ENCODE measurements at places on chromosomes 3 and 15. TPM values are rescaled to one million over a fixed set of nuclear protein-coding genes. Genes with fewer than 3 reads are reported as not detected.

DNA sequence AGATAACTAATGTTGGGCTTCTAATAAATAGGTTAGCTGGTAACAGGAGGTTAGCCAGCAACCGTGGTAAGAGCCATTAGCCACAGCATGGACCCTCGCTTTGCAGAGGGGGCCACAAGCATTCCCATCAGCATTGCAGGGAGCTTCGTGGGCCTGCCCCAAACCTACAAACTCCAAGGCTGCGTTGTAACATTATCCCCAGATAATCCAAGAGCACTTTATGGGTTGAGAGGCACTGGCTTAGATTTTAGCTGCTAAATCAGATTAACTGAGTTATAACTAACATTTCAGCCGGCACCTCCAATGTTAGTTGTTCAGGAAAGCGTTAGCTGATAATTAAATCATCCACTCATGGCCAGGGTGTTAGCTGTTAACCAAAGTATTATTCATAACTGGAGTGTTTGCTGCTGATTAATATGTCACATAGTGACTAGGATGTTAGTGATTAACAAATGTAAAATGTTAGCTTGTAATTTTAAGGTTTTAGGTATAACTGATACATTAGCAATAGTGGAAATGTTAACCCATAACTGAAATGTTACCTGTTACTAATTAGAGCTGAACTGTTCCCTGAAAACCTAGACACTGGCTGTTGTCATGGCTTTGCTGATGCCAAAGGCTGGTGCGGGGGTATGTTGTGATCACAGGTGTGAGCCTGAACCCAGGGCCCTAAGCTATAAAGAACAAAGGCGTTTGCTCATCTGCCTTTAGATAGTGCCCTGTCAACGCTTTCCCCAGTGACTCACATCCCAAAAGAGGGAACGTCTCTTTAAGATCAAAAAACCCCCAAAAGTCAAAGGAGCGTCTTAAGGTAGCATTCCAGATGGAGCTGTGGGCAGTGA is 56.2 kb downstream of the SLC6A6 start:
- peaks cover 7% of the 10 kb centered on the region for H3K36me3 ChIP-seq
- H3K4me3 ChIP-seq = no peak overlapping the region
- H3K27me3 ChIP-seq = no peaks in the 10 kb centered on the region
- no peak overlapping the region for H3K27ac ChIP-seq
- H3K4me1 ChIP-seq = peaks cover 47% of the 10 kb centered on the region
- DNase-seq = no peak

DNA sequence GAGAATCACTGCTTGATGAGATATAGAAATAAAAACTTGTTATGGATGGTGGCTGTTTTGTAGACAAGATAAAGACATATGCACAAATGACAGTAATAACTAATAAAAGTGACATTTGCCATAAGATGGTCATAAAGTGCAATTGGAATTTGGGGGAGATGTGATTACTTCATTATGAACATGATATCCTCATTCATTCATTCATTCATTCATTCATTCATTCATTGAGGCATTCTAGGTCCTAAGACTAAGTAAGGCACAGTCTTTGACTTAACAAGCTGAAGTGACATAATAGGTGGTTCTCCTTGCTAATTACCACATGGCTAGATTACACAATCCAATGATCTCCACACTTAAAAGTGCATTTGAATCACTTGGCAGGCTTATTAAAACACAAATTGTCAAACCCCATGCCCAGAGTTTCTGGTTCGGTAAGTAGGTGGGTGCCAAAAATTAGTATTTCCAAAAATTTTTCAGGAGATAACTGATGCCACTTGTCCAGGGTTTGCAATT is 18.9 kb downstream of the RAP2B start:
- no peaks in the 10 kb centered on the region for H3K27me3 ChIP-seq
- no peaks in the 10 kb centered on the region for H3K36me3 ChIP-seq
- H3K27ac ChIP-seq = no peak overlapping the region
- no peak overlapping the region for H3K4me3 ChIP-seq
- H3K4me1 ChIP-seq = no peaks in the 10 kb centered on the region

GRCh38 chr15:31974154-31974794 is 56.0 kb upstream of the CHRNA7 start:
- no peak for DNase-seq
- no peak overlapping the region for H3K4me3 ChIP-seq
- H3K27me3 ChIP-seq = no peaks in the 10 kb centered on the region
- H3K36me3 ChIP-seq = no peaks in the 10 kb centered on the region
- no peak overlapping the region for H3K27ac ChIP-seq
- peaks cover 4% of the 10 kb centered on the region for H3K4me1 ChIP-seq

- peak overlapping the region; percentile 76 for H3K4me3 ChIP-seq
- no peaks in the 10 kb centered on the region for H3K27me3 ChIP-seq
- H3K4me1 ChIP-seq = peaks cover 32% of the 10 kb centered on the region
- H3K36me3 ChIP-seq = peaks cover 25% of the 10 kb centered on the region
These were observed 695 bp downstream of the RPL32 start for GRCh38 chr3:12840591-12841148.

DNA sequence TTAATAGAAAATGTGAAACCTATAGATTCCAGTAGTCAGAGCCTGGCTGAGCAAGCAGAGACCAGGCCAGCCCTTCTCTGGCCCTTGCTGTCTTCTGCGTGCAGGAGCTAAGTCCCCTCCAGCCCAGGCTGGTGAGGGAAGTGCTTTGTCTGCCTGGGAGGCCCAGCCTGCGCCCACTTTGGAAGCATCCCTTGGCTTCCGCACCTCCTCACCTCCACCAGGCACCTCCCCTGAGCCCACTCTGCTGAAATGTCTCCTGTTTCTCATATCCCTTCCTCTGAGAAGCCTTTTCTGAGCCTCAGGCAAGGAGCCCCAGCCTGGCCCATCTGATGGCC is 45.3 kb downstream of the ALDH1L1 start:
- H3K4me3 ChIP-seq = no peak overlapping the region
- no peaks in the 10 kb centered on the region for H3K4me1 ChIP-seq

DNA sequence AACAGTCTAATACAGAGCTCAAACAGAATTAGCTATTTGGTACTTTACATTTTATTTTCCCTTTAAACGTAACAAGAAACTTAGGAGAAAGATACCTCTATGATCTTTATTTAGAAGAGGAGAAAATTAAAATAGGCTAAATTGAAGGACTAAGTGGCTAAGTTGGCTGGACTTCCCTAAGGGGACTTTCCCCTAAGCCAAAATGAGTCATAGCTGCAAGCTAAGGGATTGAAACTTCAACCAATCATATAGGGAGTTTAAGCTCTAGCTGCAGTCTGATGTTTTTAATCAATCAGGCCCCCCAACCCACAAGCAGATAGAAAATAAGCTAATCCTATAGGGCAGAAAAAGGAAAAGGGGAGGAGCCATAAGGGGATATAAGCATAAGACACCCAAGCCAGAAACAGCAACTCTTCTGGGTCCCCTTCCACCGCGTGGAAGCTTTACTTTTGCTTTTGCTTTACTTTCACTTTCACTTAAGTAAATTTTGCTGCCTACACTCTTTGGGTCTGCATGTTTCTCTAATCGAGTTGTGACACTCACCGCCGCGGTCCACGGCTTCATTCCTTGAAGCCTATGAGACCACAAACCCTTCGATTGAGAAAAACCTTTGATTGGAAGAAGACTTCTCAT is 1108.5 kb upstream of the EPHA6 start:
- H3K36me3 ChIP-seq = no peaks in the 10 kb centered on the region
- no peak overlapping the region for H3K27ac ChIP-seq
- no peak for DNase-seq
- H3K27me3 ChIP-seq = no peaks in the 10 kb centered on the region
- peak overlapping the region; percentile 34 for H3K4me3 ChIP-seq

YEATS2 gene
- total RNA-seq = 34.2 TPM

- H3K4me3 ChIP-seq = no peak overlapping the region
- H3K4me1 ChIP-seq = no peaks in the 10 kb centered on the region
- H3K36me3 ChIP-seq = peaks cover 18% of the 10 kb centered on the region
- DNase-seq = no peak
- no peaks in the 10 kb centered on the region for H3K27me3 ChIP-seq
- H3K27ac ChIP-seq = no peak overlapping the region
These were observed 34.9 kb downstream of the TSPAN3 start for GRCh38 chr15:77035999-77036471.

- H3K4me1 ChIP-seq = no peaks in the 10 kb centered on the region
- H3K27me3 ChIP-seq = no peaks in the 10 kb centered on the region
- DNase-seq = no peak
- H3K27ac ChIP-seq = no peak overlapping the region
These were observed 191.3 kb downstream of the SHOX2 start for GRCh38 chr3:157914882-157915281.

UROC1 gene
- not detected for total RNA-seq

GRCh38 chr3:150519026-150519425 is 27.3 kb downstream of the SERP1 start:
- no peak for DNase-seq
- no peaks in the 10 kb centered on the region for H3K4me1 ChIP-seq
- no peaks in the 10 kb centered on the region for H3K27me3 ChIP-seq
- H3K4me3 ChIP-seq = no peak overlapping the region
- H3K27ac ChIP-seq = no peak overlapping the region

CPLX3 gene
- not detected for total RNA-seq

GRCh38 chr3:187758318-187758955 is 13.2 kb upstream of the BCL6 start:
- no peak for DNase-seq
- peaks cover under 1% of the 10 kb centered on the region for H3K4me1 ChIP-seq
- no peaks in the 10 kb centered on the region for H3K36me3 ChIP-seq
- H3K27ac ChIP-seq = no peak overlapping the region

CACNA2D3 gene
- 3.2 TPM for total RNA-seq

CSPG5 gene
- 0.92 TPM for total RNA-seq

GRCh38 chr3:81554801-81555200 is 206.6 kb downstream of the GBE1 start:
- peak overlapping the region; percentile 59 for H3K27ac ChIP-seq
- no peaks in the 10 kb centered on the region for H3K27me3 ChIP-seq
- H3K4me1 ChIP-seq = peaks cover 48% of the 10 kb centered on the region

GOLGA6D gene
- not detected for total RNA-seq

DNA sequence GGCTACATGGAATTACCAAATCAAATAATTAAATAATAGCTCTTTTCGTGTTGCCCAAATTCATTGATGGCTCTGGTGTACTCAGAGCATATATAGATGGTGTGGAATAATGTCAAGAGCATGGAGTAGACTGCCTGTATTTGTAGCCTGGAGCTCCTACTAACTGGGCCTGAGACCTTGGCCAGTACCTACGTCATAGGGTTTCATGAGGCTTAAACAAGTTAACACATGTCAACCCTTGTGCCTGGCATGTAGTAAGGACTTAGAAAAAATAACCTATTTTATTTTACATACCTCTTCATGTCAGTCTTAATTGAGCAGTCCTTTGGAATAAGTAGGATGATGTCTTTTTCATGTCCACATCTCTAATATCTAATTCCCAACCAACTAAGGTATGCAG is 223.7 kb upstream of the DPH6 start:
- no peak overlapping the region for H3K27ac ChIP-seq
- H3K4me3 ChIP-seq = no peak overlapping the region
- no peaks in the 10 kb centered on the region for H3K36me3 ChIP-seq
- no peaks in the 10 kb centered on the region for H3K27me3 ChIP-seq

C3orf22 gene
- not detected for total RNA-seq

GREM1 gene
- 0.95 TPM for total RNA-seq

RPL4 gene
- total RNA-seq = 3,413 TPM

GRCh38 chr3:64030741-64031140 is 7.4 kb upstream of the PSMD6 start:
- no peaks in the 10 kb centered on the region for H3K27me3 ChIP-seq
- H3K4me1 ChIP-seq = peaks cover 6% of the 10 kb centered on the region
- no peak for DNase-seq
- no peaks in the 10 kb centered on the region for H3K36me3 ChIP-seq
- H3K4me3 ChIP-seq = peak overlapping the region; percentile 61

- H3K36me3 ChIP-seq = no peaks in the 10 kb centered on the region
- no peaks in the 10 kb centered on the region for H3K27me3 ChIP-seq
- peaks cover 6% of the 10 kb centered on the region for H3K4me1 ChIP-seq
- H3K4me3 ChIP-seq = no peak overlapping the region
- H3K27ac ChIP-seq = no peak overlapping the region
- no peak for DNase-seq
These were observed 61.0 kb downstream of the POLR2M start for GRCh38 chr15:57767481-57767880.

DNA sequence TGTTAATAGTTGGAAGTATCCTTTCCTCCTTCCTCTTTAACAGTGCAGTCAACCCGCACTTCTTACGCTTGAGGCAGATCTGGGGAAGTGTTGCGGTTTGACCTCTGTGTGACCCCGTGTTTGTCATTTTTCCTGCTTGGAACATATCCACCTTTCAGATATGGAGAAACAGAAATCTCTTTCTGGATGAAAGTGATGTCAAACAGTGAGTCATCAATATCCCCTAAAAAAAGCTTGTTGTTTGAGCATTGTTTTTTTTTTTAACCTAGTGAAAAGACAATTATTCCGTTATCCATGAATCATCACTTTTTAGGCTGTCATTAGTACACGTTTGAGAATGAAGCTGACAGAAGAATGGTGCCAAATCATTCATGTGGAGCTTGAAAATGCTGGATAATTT is 293.7 kb downstream of the ARPP21 start:
- no peaks in the 10 kb centered on the region for H3K27me3 ChIP-seq
- no peak for DNase-seq
- H3K27ac ChIP-seq = no peak overlapping the region
- no peak overlapping the region for H3K4me3 ChIP-seq
- H3K4me1 ChIP-seq = no peaks in the 10 kb centered on the region

DNA sequence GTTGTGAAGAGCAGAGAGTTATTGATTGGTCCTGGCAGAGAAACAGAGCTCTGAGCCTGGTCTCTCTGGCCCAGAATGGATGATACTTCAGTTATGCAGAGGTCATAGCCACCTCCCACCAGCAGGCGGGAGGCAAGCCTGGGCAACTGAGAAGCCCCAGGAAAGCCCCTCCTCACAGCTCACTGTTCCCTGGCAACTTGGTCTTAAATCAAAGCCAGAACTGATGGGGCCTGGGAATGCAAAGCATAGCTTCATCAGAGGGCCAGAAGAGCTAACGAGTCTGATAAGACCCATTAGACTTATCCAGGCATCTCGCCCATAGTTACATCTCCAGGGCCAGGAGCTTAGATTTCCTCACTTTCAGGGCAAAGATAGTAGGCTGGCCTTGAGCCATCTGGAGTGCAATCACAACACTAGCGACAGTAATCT is 5.5 kb upstream of the COLQ start:
- H3K36me3 ChIP-seq = no peaks in the 10 kb centered on the region
- no peak overlapping the region for H3K4me3 ChIP-seq
- H3K27ac ChIP-seq = no peak overlapping the region
- peaks cover 12% of the 10 kb centered on the region for H3K4me1 ChIP-seq
- DNase-seq = no peak

PDE8A gene
- 43.7 TPM for total RNA-seq

- no peak overlapping the region for H3K27ac ChIP-seq
- no peak for DNase-seq
- peaks cover 12% of the 10 kb centered on the region for H3K4me1 ChIP-seq
- no peak overlapping the region for H3K4me3 ChIP-seq
- no peaks in the 10 kb centered on the region for H3K27me3 ChIP-seq
These were observed 3.5 kb downstream of the EIF4E3 start for GRCh38 chr3:71721651-71722157.

All from thoracic aorta (tissue), 2 donors.